ENCODE measurements at places on chromosomes 2 and 18.

DNA sequence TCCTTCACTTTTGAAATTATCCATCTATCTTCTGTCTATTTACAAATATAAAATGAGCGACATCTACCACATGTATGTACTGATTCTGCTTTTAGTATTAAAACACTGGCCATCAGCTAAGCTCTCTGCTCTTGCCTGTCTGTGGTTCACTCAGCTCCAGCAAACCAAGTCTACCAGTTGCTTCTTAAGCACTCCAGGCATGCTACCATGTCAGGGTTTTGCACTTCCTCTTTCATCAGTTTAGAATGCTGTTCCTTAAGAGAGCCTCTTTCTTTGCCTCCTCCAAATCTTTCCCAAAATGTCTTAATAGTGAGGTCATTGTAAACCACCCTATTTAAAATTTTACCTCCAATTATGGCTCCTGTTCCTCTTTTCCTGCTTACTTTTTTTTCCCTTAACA, 59.5 kb downstream of the SCN3A start:
- DNase-seq = no peak

- DNase-seq = no peak
Observed at GRCh38 chr2:55877087-55877436, 46.5 kb downstream of the EFEMP1 start.

GRCh38 chr2:167424803-167425755, 536.8 kb downstream of the XIRP2 start:
- DNase-seq = no peak

- DNase-seq = no peak
Observed at GRCh38 chr2:156110890-156111289, 221.6 kb downstream of the NR4A2 start.

DNA sequence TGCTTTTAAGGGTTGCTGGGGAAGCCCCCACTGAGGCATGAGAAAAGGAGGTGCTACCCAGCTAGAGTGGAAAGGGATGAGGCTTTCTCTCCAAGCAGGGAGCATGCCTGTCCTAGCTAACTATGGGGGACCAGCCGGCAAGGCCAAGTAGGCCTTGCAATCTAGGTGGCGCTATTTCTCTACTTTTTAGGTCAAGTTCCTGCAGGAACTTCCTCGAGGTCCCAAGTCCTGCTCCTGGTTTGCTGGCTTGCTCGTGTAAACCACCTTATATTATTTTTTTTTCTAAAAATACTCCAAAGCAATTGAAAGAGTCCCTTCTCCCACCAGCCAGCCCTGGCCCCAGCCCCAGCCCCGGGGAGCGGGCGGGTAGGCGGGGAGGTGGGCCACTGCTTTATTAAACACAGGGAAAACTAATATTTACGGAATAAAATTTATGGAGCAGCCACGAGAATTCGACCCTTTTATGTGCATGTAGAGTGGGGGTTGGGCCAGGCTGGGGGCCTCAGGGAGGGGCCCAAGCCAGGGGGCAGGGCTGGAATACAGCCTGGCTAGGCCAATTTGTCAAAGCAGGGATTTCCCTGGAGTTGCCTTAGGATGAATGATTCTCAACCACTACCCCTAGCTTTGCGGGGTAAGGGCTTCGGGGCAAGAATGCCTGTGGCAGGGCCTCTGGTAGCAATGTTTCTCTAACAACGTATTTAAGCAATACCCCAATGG, 12.8 kb upstream of the IHH start:
- DNase-seq = peak; percentile 85

- DNase-seq = no peak
Observed at GRCh38 chr2:31286230-31286629, 52.3 kb downstream of the EHD3 start.

DNA sequence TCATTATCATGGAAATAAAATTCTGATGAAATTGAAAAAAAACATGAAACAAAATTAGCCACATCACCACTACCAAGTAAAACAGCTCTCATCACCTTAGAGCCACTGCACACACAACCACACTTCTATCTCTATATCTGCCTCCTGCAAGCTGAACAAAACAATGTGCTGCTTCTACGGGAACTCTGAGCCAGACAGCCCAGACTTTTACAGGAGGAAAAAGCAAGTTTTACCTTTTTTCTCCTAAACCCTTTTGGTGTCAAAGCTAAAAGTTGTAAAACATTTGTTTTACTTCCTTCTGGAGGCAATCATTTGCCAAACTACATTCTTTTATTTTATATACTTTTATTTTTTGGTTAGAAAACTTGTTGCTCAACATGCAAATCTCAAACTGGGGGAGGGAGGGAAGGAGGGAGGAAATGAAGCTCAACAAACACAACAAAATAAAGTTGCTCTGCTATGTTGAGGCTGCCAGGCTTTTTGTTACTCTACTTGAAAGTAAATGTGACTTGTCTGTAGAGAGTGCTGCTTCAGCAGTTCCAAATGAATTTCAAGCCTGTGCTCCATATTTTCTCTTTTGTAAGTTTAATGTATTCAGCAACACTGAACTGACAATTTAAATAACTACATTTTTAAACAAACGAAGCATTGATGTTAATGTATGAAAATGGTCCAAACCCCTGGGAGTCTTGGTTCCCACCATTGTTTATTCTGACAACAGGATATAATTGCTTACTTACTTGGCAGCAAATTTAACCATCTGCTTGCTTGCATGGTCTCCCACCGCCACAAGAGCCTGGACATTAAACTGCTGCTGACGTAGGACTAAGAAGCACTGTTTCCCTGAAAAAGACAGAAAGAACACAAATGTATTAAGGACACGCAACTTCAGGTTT, 24.5 kb downstream of the DARS1 start:
- peak; percentile 53 for DNase-seq

- no peak for DNase-seq
Observed at GRCh38 chr2:191358325-191359025, 113.3 kb downstream of the MYO1B start.

- DNase-seq = no peak
Observed at GRCh38 chr2:28506112-28506910, 10.5 kb downstream of the PLB1 start.

DNA sequence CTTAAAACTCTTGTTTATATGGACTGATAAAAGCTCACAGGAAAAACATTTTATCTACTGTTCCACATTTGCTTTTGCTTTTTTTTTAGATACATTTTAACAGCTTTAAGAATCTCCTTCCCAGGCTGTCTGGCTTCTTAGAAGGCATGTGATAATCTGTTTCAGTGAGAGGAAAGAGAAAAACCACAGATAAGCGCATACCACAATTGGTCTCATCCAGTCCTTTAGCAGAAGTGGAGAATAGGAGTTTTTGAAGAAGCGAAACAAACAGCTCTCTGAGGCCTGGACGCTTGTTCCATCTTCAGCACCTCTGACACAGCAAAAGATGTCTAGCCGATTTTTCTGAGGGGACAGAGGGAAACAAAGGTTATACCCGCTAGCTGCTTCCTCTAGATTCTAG, 37.6 kb downstream of the RMC1 start:
- peak; percentile 90 for DNase-seq

GRCh38 chr2:40260437-40260836, 191.5 kb downstream of the SLC8A1 start:
- no peak for DNase-seq

DNA sequence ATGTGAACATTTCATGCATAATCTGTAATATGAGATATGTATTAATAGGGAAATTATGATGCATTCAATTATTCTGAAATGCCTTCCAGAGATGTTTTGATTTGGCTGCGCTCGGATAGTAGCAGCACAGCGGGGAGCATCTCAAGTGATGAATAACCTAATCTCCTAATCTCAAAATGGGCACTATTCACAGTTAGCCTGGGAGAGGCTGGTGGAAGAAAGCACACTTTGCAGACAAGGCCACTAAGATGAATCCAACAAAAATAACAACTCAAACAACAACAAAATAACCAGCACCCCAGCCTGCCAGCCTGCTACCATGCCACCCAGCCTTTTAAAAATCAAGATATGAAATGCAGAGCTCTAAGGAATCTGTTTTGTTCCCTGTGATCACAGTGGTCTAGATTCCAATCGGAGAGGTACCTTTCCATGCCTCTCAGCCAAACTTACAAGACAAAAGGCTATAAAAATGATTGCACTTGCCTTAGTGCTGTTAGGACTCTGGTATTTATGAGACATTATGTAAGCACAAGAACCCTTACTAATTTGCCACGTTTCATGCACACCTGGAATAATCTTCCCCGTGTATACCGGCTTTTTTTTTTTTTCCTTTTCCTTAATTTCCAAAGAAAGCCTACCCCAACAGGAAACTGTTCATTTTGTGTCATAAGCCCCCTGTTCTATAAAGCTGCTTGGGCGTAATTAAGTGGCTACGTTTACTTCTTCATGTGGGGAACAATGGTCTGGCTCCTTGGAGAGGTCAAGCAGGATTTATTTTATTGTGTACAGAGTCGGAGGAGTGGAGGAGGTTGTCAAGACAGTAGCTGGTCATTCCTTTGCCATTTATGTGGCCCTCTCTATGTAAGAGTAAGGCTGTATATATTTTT, 526.9 kb upstream of the FANCL start:
- DNase-seq = no peak

DNA sequence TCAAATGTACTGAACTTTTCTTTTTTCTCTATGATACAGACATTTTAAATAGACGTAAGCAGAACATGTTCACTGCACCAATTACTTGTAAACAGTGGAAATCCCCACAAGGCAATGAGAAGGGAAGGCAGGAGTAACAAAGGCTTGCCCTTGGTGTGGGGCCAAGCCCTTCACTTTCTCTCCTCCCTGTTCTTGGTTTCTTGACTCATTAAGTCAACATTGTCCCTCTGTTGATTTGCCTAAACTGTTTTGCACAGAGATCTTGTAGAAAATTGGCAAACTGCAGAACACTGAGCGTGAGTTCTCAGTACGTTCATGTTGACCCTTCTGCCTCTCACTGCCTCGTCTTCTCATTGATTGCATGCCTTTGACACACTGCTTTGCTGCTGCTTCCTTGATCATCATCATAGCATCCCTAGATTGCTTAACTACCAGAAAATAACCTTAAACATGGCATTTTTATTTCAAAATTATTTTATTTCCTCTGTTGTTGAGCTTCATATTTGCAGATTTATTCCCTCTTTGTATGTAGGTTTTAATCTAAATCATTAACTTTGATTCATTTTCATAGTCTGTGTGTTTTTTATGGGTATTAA, 257.7 kb downstream of the PTGR3 start:
- DNase-seq = peak; percentile 99

- DNase-seq = peak; percentile 30
Observed at GRCh38 chr2:164655750-164656149, 34.5 kb upstream of the GRB14 start.

- DNase-seq = peak; percentile 85
Observed at GRCh38 chr2:178193823-178194599, at the start of gene OSBPL6. OSBPL6 (plus strand) TSS chr2:178194512; CDS start chr2:178306185, 111,673 bp downstream.

GRCh38 chr2:100218552-100218951, 76.2 kb upstream of the AFF3 start:
- no peak for DNase-seq

GRCh38 chr2:105403783-105404698, 5.2 kb upstream of the FHL2 start:
- peak; percentile 72 for DNase-seq

DNA sequence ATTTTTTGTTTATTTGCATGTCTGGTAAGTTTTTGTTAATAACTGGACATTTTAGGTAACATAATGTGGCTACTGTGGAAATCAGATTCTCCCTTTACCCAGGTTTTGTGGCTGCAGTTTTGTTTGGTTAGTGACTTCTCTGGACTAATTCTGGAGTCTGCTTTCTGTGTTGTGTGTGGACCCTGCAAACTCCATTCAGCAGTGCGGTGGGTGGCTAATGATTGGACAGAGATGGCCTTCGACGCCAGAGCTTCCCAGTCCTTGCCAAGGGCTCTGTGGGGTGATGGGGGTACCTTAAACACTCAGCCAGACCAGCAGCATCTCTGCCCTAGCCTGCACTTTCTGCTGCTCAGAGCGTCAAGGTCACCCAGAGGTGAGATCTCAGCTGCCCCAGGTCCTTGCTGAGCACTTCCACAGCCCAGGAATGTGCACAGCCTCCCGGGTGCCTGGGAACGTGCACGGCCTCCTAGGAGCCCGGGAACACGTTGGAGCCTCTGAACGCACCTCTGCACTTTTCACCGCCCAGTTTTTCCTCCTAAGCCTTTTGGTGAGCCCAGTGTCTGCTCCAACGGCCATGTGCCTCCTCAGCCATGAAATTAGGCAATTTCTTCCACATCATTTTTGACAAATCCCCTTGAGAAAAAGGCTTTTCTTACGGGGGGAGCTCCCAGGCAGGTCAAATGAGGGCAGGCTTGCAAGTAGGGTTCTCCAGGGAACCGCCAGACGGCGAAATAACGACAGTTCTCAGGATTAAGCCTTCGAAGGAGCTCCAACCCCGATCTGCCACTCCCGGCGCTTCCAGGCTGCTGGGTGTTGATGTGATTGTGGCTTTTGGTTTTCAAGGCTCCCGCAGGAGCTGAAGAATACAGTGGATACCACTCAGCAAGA, 35.2 kb upstream of the KLF11 start:
- no peak for DNase-seq

- no peak for DNase-seq
Observed at GRCh38 chr18:63085611-63086010, 234.0 kb downstream of the BCL2 start.

GRCh38 chr2:55931281-55931680, 7.7 kb upstream of the EFEMP1 start:
- DNase-seq = no peak

GRCh38 chr18:34623557-34623956, 86.5 kb upstream of the DTNA start:
- no peak for DNase-seq

DNA sequence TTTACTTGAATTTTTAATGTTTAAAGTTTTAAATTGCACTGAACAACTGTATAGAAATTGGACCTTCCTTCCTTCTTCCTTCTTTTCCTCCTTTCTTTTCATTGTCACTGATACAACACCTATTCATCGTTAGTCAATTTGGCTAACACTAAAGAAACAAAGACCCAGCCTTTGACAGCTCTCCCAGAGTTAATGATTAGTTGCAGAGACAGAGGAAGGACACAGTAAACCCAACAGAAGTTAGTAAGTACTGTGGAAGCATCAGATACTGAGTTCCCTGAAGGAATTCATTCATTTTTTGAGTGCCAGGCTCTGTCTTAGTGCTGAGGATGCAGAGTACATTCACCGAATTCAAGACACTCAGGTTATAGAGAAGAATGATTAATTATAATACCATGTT, 77.9 kb upstream of the RAB27B start:
- no peak for DNase-seq

GRCh38 chr18:225745-226144, 42.1 kb downstream of the THOC1 start:
- DNase-seq = no peak

GRCh38 chr2:103959174-103960128, 894.5 kb upstream of the POU3F3 start:
- peak; percentile 40 for DNase-seq

- DNase-seq = no peak
Observed at GRCh38 chr2:31828891-31829290, 181.9 kb downstream of the MEMO1 start.

DNA sequence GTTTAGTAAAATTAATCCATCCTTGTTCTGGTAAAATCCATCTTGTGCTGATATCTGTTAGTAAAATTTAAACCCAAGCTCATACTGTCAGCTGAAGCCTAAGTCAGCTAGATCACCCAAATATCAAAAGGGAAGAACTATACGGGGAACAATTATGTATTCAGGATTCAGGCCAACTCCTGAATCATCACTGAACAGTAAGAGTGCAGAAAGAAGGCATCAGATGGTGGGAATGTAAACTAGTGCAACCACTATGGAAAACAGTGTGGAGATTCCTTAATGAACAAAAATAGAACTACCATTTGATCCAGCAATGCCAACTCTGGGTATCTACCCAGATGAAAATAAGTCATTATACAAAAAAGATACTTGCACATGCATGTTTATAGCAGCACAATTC, 81.8 kb downstream of the RAPGEF4 start:
- DNase-seq = no peak

Measured in choroid plexus epithelial cell (primary cell).